GOT3 (cell line): ENCODE measurements at places on chromosomes 5 and 9.

- no peak for DNase-seq
Measured at GRCh38 chr5:148970876-148971275, 92.0 kb downstream of the SH3TC2 start.

GRCh38 chr5:43000914-43001313, 39.2 kb downstream of the ANXA2R start:
- no peak for DNase-seq

DNA sequence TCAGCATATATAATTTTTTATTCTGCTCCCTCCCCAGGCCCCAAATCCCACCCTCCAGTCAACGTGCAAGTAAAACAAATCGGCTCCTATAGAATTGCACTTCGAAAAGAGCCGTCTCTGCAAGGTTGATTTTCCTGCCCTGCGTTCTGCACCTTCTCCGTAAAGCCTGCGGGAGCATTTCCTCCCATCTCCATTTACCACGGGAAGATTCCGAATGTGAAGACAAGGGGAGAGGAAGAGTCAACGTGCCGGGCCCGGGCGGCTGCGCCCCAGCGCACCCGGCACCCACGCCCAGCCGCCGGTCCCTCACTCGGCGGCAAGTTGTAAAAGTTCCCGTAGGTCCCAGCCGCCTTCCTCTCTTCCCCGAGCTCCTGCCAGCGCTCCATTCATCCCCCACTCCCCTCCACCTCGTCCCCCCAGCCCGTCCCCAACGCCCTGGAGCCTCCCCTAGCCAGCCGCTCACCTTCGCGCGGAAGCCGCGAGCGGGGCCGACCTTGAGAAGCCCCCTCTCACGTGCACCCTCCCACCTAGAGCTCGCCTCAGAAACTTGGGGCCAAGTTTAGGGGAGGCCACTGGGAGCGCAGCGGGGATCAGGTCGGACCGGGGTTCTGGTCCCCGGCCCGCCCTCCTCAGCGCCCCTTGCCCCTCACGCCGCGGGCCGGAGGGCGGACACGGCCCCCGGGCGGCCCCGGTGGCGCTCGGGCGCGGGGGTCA, 431 bp downstream of the BNC2 start:
- DNase-seq, result no peak

DNA sequence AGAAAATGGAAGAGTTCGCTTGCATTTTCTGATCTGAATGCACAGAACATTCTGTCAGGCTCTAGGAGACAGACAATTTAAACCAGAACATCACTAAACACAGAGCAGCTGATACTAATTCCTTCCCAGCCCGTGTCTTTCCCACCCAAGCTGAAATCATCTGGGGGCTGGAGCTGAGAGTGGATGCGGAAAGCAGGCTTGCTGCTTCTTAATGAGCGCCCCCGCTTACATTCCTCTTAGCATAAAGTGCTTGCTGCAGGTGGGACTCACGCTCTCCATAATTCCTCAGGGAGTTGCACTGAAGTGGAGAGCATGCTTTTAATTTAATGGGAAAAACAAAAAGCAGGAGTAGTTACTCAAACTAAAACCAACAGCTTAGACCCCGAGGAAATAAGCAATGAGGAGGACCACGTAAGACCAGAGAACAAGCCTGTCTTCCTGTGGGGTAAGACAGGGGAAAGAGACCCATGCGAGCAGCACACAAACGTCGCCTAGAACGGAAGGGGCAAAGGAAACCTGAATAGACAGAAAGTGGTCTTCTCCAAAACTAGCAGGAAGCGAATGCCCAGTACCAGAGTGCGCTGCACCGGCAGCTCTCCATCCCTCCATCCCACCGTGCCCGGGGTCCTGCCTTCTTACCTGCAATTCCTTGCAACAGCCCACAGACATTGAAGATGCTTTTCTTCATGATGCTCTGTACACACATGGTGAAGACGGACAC, 139.3 kb downstream of the LHFPL2 start:
- no peak for DNase-seq

DNA sequence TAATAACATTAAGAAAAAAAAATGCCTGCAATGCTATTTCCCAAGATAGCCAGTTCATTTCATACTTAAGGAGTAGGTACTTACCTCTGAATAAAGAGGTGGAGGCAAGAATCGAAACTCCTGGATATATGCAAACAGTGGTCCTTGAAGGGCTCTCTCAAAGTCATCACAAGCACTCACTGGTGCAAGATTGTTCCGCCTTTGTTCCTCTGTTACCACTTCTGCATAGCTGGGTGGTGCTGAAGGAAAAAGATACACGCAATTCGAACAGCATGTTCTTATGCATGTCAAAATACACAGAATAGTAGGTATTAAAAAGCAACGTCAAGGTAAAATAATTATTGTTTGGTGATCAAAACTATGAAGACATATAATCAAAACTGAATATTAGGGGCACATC, 9.5 kb downstream of the ARRDC3 start:
- no peak for DNase-seq

DNA sequence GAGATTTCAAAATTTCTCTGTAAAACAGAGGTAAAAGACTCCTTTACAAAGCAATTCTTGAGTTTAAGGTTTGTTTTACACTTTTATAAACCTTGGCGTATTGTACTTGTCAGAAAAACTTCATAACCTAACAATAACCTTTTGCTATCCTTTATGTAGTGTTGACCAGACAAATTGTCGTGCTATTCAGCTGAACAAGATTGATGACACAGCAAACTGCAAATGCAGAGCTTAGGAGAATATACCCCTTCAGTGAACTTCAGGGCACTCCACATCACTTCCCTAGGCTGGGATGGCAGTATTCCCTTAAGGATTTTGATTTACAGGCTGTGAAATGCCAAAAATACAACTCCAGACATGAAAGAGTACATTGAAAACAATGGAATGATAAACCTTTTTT, 89.2 kb upstream of the CDH18 start:
- no peak for DNase-seq

GRCh38 chr5:178545941-178546674, 44.1 kb downstream of the COL23A1 start:
- DNase-seq, result no peak
